ENCODE measurements at places on chromosomes 16 and 17.

GRCh38 chr17:9922012-9922848 lies 17.2 kb upstream of the RCVRN start:
- DNase-seq = no peak

GRCh38 chr16:80583466-80583865 lies 42.7 kb downstream of the DYNLRB2 start:
- peak; percentile 69 for DNase-seq

- peak; percentile 21 for DNase-seq
Measured at GRCh38 chr16:50309527-50310307, 43.4 kb downstream of the ADCY7 start.

DNA sequence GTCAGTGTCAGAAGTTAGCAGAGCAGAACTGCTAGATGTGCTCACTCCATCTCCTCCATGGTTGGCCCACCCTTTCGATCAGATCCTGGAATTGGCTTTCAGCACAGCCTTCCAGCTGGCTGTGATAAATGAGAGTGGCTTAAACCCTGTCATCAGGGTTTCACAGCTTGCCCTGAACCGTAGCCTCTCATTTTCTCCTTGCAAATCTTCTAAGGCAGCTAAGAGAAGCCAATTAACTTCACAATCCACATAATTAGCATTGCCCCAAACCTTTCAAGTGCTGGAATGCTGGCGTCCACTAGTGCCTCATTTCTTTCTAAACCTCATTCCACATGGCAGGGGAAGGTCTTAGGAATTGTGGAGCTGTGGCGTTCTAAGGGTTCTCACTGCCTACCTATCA lies 21.7 kb downstream of the MILR1 start:
- no peak for DNase-seq

DNA sequence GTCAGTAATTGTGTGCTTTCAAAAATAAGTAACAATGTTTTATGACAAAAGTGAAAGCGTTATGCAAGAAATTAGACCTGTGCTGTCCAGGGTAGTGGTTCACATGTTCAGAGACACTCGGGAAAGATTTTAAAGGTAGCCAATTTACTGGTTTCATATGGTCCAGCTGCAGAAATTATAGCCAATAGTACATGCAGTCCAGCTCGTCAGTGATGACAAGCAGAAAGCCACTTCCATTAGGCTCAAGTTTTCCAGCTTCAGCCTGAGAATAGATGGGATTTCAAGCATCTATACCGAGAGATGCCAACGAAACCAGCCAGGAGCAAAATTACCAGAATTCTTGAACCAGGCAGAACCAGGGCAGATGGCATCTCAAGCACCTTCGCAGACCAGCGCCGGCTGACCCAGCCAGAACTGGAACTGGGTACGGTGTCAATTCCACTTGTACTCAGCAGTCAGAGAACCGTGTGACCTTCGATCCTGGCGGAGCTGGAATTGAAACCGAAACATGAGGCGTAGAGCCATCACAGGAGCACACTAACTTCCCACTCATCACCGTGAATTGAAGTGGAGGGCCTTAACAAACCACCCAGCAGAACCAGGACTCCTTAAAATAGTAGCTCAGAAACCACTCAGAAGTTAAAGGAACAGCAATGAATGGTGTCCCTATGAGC lies 207.9 kb upstream of the HSBP1 start:
- DNase-seq = no peak

DNA sequence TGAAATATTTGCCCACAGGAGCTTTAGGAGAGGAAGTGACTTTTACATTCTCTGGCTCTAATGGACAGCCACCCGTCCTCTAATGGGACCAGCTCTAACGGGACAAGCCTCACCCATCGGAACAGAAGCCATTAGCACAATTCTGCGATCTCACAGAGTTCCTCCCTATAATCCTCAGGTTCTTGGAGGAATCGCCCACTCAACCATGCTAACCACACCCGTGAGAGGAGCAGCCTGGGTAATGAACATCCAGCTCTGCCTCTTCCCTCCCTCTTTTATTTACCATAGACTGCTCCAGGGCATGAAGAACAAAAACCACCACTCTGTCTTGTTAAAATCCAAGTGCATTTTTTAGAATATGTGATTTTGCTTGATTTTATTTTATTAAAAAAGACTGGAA lies 6.8 kb downstream of the SLC35B1 start:
- no peak for DNase-seq

- no peak for DNase-seq
Measured at GRCh38 chr16:17488506-17488905, 17.7 kb upstream of the XYLT1 start.

- no peak for DNase-seq
Measured at GRCh38 chr17:50076591-50077235, 18.4 kb upstream of the PDK2 start.

DNA sequence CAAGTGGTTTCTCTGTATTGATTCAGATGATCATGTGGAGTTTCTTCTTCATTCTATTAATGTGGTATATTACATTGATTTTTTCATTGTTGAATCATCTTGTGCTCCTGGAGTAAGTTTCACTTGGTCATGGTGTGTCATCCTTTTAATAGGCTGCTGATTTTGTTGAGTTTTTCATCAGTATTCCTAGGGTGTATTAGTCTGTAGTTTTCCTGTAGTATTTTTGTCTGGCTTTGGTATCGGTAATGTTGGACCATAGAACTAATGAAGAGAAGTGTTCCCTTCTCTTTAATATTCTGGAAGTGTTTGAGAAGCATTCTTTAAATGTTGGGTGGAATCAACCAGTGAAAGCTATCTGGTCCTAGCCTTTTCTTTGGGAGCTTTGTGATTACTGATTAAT lies 99.0 kb downstream of the OMG start:
- DNase-seq = peak; percentile 41

GRCh38 chr16:67163999-67164558 lies 466 bp upstream of the HSF4 start:
- no peak for DNase-seq

DNA sequence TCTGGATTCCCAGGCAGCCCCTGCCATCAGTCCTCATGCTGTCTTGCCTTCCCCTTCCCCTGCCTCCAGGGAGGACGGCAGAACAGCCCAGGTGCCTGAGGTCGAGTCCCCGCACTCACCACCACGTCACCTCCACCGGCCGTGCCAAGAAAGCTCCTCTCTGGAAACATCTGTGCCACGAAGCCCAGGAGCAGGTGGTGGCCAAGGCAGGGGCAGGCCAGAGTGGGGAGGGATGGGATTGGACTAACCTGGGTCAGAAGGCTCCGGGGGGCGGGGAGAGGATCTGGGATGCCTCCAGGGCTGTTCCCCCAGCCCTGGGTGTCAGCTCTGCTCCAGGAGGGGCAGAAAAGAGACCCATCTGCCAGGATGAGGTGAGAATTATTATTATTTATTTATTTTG lies 7.4 kb upstream of the DPEP1 start:
- no peak for DNase-seq

GRCh38 chr16:68954911-68955635 lies 111.7 kb downstream of the TANGO6 start:
- no peak for DNase-seq

GRCh38 chr17:49029801-49030200 lies 32.6 kb downstream of the IGF2BP1 start:
- no peak for DNase-seq

DNA sequence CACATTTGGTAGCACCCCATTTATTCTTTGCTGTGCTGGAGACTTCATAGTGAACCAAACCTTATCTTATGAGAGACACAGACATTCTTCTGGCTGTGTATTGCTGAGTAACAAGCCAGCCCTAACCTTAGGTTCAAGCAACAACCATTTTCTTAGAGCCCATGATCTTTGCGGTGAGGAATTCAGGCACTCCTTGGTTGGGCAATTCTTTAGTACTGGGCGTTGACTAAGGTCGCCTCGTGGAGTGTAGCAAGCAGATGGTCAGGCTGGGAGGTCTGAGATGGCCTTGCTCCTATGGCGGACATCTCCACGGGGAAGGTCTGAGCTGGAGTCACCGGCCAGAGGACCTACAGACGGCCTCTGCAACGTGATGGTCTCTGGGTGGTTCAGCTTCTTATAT lies 43.1 kb downstream of the ARSG start:
- no peak for DNase-seq

- no peak for DNase-seq
Measured at GRCh38 chr16:79740252-79740651, 139.7 kb upstream of the MAF start.

DNA sequence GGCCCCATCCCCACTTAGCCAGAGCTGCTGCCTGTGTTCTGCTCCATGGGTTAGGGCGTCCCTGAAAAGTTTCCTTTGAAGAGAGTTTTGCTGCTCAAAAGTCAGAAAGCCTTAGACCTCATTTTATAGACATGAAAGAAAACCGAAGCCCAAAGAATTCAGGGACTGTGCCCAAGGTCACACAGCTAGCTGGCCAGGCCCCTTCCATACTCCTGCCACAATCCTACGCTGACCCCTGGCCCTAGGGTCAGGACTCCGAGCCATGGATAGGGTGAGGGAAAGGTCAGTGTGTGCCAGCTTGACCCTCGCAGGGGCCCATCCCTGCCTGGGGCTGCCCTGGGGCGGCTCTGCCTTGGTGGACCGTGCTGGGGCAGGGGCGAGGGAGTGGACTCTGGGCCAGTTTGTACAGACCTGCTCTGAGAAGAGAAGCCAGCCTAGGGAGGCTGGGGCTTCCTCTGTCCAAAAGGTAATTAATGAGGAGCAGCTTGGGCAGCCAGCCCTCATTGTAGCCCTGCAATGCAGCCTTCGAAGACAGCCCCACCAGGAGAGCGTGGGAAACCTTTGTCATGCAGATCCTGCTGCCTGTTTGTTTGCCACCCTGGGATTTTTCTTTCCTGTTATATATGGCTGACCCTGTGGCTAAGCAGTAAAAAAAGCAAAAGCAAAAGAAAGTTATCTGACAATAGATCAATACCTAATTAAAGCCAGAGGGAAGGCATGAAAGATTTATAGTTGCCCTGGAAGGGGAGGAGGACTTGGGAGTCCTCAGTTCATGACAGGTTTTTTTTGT lies 37.4 kb downstream of the RHBDL3 start:
- no peak for DNase-seq

- no peak for DNase-seq
Measured at GRCh38 chr17:31374094-31374447, 17.4 kb upstream of the RAB11FIP4 start.

- no peak for DNase-seq
Measured at GRCh38 chr16:76947749-76948148, 243.2 kb upstream of the MON1B start.

- peak; percentile 5 for DNase-seq
Measured at GRCh38 chr16:80317599-80318037, 223.2 kb upstream of the DYNLRB2 start.

DNA sequence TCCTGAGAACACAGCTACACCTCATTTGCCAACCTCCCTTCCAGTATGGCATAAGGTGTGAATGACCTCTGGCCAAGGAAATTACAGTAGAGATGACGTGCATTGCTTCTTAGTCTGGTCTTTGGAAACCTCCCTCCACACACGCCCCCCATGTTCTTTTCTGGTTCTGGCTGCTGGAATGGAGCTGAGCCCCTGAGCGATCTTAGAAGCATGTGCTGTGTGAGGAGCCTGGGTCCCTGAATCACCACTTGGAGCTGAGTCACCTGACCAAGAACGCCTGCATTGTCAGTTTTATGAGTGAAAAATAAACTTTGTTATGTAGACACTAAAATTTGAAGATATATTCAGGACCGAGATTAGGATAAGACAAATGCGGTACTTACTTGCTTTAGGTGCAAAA lies 51.4 kb downstream of the HS3ST3A1 start:
- no peak for DNase-seq

DNA sequence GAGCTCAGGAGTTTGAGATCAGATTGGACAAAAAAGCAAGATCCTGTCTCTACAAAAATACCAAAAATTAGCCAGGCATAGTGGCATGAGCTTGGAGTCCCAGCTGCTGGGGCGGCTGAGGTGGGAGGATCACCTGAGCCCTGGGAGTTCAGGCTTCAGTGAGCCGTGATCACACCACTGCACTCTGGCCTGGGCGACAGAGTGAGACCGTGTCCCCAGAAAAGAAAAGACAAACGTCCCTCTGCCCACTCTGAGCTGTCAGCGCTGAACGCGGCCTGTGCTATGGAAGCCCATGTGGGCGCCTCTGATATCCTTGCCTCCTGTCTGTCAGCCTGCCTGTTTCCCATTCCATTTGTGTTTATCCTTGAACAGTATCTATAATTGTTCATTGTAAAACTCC lies 50.7 kb downstream of the FOXK2 start:
- no peak for DNase-seq

GRCh38 chr16:70476272-70477020 lies 22.1 kb downstream of the FCSK start:
- DNase-seq = peak; percentile 62

DNA sequence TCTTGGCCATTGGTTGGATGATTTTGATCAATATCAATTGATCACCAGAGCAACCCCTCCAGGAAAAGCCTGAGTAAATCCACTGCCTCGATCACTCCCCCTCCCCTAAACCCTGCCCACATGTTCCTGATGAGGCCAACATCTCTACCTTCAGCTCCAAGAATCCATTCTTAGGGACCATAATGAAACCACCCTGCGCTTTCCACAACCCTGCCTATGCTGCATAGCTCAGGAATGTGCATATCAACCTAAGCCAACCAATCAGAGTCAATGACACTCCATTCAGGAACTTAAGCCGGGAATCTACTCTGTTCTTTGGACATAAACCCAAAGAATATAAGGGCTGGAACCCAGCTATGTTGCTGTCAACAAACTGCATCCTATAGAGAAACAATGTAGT lies 86.3 kb downstream of the MYH11 start:
- no peak for DNase-seq

DNA sequence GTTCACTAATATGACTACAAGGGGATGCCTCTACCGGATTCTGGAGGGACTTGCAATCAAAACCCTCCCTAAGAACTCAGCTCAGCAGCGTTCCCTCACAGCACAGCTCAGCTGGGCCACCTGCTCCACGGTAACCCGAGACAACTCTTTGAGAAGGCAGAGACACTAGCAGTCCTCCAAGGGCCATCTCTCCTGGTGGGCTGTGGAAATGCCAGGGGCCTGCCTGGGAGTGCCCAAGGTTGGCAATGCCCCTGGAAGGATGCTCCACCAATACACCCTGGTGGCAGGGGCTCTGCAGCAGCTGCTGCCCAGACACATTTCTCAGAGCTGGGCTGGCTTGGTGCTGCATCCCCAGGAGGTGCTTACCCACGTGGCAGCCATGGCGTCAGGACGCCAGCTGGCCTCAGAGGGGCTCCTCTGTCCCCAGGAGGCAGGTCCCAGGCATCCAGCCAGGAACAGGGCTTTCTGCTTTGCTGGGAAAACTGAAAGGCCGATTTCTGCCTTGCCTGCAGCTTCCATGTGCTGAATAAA lies 16.5 kb downstream of the CDIP1 start:
- no peak for DNase-seq

- DNase-seq = peak; percentile 99
Measured at GRCh38 chr16:15899538-15900100, 11.2 kb upstream of the CEP20 start.

DNA sequence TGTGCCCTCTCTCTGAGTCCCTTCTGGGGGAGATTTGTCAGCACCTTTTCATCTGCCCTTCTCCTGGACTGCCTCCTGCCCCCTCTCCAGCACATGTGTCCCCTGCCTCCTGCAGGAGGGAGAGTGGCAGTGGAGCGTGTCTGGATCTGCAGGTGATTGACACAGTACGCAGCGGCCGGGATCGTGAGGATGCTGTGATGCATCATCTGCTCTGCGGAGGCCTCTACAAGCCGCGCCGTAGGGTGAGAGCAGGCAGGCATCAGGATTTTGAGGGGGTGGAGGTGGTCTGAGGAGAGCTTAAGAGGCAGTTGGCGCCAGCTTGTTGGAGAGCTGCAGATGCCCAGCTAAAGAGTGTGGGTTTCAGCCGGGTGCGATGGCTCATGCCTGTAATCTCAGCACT lies 10.9 kb downstream of the SLC9A5 start:
- no peak for DNase-seq

- DNase-seq = no peak
Measured at GRCh38 chr16:890716-891352, 80.0 kb downstream of the LMF1 start.
